ENCODE measurements at places on chromosomes 5 and 9.

DNA sequence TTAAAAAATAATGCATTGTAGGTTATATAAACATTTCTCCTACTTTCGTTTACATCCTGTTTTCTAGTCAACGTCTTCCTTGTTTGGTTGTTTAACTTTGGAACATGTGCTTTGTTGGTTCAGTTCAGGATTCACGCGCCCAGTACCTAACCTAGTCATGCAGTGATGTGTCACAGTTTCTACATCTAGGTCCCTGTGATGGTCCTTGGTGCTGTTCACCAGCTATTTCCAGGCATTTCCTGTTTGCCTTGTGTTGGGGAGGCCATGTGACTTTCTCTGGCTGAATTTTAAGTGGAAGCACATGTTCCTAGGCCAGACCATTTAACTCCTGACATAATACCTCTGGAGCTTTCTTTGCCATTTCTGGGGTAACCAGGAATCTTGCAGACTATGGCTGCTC, 292.3 kb downstream of the SMARCA2 start:
- DNase-seq: no peak

- no peak for DNase-seq
Measured at GRCh38 chr9:2125906-2126305, 110.8 kb downstream of the SMARCA2 start.

DNA sequence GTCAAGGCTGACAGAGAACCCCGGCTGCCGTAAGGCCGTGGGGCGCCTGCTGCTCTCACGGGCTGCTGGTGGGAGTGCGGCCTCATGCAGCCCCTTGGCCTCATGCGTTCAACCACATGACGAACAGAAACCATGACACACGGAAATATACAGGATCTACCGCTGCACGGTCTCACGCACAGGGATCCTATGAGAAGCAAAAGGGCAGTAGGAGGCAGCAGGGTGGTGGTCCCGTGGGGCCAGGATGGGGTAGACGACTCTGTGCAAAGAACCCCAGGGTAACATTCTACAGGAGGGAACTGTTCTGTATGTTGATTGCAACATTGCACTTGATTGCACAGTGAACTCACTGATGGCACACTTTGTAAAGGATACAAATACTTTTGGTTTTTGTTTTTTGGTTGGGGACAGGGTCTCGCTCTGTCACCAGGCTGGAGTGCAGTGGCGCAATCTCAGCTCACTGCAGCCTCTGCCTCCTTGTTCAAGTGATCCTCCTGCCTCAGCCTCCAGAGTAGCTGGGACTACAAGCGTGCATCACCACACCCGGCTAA, 51.6 kb downstream of the NACC2 start:
- DNase-seq: no peak

GRCh38 chr9:92576175-92576574, 40.4 kb upstream of the ECM2 start:
- DNase-seq: no peak

DNA sequence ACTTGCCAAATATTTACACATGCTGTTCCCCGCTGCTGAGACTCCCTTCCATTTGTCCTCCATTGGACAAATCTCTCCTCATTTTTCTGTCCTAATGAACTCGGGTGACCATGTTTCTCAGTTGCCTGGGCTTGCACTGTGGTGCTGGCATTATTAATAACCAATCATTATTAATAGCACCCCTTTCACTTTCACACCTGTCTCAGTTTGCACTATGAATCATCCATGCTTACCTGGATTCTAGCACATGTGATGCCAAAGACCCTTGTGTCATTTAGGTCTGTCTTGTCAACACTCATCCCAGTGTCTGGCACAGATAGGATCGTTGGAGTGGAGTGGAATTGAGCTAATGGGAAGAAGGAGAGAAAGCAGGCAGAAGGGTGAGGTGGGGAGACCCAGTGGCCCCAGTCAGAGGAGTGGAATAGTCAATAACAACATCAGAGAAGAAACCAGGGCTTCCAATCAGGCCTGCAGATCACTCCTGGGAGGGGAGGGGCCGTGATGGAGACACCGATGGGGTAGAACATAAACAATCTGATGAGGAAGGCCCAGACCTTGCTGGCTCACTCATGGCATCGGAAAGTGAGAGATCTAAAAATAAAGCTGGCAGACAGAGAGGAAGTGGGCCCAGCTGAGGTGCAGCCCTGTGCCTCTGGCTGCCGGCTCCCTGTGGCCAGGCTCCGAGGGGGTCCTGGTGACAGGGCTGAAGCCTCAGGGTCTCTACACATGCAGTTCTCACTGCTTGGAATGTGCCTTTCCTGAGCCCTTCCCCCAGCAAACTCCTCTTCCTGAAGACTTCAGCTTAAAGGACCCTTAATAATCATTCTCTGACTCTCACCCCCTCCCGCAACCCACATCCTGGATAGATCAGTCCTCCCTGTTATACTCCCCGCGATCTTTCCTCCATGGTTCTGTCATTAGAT, 33.5 kb upstream of the CRB2 start:
- DNase-seq: peak; percentile 59

- DNase-seq: no peak
Measured at GRCh38 chr5:68818057-68818695, 275.6 kb upstream of the SLC30A5 start.

GRCh38 chr5:170183816-170184687, 48.7 kb upstream of the C5orf58 start:
- DNase-seq: peak; percentile 53

- DNase-seq: no peak
Measured at GRCh38 chr5:377326-377981, 55.9 kb downstream of the AHRR start.

DNA sequence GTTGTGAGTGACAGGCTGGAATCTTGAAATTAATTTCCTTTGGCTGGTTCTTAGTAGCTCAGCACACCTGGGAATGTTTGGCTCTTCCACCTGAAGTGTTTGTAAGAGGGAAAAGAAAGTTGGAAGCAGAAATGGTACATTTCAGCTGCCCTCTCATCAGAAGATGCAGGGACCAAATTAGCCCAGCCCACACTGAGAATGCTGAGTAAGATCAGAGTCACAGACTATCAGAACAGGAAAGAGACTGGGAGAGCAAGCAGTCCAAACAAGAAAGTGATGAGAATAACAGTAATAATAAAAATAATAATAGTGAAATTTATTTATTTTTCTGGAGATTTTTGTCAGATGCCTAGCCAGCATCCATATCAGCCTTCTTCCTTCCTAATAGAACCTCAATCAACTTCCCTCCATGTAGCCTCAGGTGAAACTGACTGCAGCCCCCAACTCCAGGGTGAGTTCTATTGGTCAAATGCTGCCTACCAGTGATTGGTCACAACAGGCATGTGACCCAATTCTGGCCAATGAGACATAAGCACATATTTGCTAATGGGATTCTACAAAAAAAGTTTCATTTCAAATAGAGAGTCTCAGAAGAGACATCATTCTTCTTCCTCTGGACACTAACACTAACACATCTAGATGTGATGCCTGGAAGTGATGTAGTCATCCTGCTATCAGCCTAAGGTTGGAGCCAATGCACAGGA, 31.2 kb upstream of the ADRA1B start:
- DNase-seq: no peak

- DNase-seq: no peak
Measured at GRCh38 chr9:137078701-137079400, 1.5 kb downstream of the UAP1L1 start.

- DNase-seq: no peak
Measured at GRCh38 chr9:125986966-125987365, 239.8 kb downstream of the PBX3 start.

DNA sequence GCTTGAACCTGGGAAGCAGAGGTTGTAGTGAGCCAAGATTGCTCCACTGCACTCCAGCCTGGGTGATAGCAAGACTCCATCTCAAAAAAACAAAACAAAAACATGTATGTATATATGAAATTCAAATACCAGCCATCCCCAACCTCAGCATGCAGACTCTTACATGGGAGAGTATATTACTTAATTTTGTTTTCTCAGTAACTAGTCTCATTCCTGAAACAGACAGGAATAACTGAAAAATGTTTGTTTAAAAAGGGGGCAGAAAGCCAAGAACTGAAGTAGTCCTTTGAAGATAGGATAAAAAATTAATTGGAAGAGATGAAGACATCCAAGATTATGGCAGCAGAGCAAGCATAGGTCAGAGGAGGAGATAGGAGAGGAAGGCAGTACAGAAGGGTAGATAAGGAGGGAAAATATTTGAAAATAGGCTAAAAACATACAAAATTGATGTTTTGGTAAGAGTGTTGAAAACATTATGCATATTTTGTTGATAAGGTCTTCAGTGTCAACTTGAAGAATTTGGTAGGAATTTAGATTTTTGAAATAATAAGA, 309.9 kb downstream of the MAT2B start:
- DNase-seq: no peak

GRCh38 chr5:172123269-172123692, 64.7 kb downstream of the STK10 start:
- no peak for DNase-seq

DNA sequence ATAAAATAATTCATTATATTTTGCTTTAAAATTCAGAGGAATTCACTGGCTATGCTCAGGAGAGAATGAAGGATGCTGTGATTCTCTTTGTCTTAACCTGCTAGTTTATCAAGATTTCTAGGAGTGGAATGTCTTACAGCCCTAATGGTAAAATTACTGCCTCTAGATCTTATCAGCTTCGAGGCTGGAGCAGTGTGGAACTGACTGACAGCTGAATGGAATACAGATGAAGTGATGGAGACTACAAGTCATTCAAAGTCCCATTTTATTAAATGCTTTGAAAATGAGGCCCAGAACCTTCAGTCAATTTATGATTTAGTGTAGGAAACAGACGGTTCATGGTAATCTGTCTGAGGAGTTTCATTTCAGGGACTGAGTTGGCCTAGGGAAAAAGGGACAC, 202.1 kb downstream of the RFX3 start:
- no peak for DNase-seq

- DNase-seq: no peak
Measured at GRCh38 chr9:2179567-2179966, 164.4 kb downstream of the SMARCA2 start.

DNA sequence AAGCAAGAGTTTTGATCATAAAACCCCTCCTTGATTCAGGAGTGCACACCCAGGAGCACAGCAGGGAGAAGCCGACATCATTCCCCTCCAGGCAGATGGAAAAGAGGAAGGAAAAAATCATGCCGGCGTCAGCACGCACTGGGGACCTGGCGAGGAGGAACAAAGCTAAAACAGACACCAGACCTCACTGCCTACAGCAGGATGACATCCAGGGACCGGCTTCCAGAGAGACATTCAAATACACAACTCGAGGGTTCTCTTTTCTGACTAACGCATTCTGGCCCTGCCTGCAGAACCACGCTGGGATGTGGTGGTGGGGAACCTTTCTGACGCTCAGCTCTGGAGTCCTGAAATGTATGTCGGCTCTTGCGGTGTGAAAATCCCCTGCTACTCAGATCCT, 2.7 kb downstream of the UBAC1 start:
- DNase-seq: peak; percentile 73
